Vagina (tissue), 2 donors: ENCODE measurements at places on chromosomes 16 and 17. TPM values are rescaled to one million over a fixed set of nuclear protein-coding genes. Genes with fewer than 3 reads are reported as not detected.

- H3K4me3 ChIP-seq: no peak overlapping the region
- no peaks in the 10 kb centered on the region for H3K36me3 ChIP-seq
- no peak for DNase-seq
- peaks cover 9% of the 10 kb centered on the region for H3K4me1 ChIP-seq
- no peak overlapping the region for H3K27ac ChIP-seq
Measured at GRCh38 chr16:79372503-79373184, 227.9 kb downstream of the MAF start.

NUFIP2 gene
- total RNA-seq: 29.7 TPM

- no peak overlapping the region for H3K4me3 ChIP-seq
- no peak overlapping the region for H3K27ac ChIP-seq
- no peaks in the 10 kb centered on the region for H3K4me1 ChIP-seq
- DNase-seq: no peak
- H3K27me3 ChIP-seq: no peaks in the 10 kb centered on the region
Measured at GRCh38 chr17:55496094-55496881, 15.0 kb downstream of the SMIM36 start.

SLC4A1 gene
- not detected for total RNA-seq

DNAAF1 gene
- not detected for total RNA-seq

SLC35G6 gene
- total RNA-seq: not detected

PRR35 gene
- not detected for total RNA-seq

FUS gene
- total RNA-seq: 74.2 TPM
